ENCODE measurements at places on chromosomes 3 and 15.

GRCh38 chr3:149266736-149267135 is 45.1 kb upstream of the CP start:
- no peak for DNase-seq

DNA sequence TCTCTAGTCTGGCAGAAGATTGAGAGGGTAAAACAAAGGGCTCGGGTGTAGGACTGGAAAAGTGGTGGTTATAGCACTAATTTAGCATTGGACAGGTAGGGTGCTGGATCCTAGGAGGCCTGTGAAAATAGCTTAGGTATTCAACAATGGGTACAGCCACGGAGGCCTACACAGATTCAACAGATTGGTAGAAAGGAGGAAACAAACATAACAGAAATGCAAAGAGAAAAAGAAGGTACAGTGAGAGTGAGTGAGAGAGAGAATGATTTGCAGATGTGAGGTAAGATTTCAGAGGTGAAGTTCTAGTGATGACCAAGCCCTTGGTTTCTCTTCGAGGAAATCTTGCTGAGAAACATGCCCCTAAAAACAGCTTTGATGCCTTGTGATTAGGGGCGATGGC is 37.9 kb downstream of the ADIPOQ start:
- DNase-seq, result no peak

DNA sequence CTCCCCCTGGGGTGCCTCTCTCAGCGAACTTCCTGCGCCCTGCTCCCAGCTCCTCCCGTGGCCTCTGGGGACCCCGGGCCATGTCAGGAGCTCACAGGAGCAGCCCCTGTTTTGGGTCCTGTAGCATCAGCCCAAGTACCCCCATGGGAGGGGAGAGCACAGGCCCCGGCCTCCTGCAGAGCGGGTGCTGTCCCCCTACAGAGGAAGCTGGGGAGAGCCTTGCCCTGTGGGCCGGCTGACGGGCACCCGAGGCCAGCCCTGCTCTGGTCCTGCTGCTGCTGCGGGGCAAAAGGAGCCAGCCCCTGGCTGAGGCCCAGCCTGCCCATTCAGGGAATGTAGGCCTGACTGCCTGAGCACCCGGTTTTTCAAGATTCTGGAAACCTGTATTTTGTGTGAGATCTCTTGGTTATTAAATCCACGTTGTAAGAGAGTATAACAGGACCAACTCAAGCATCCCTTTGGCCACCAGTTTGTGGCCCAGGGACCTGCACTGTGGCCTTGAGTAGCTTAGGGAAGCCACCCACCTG is 12.4 kb downstream of the PLXNA1 start:
- DNase-seq, result no peak

GRCh38 chr3:117282566-117282965 is 573.0 kb downstream of the TUSC7 start:
- no peak for DNase-seq

GRCh38 chr3:82355228-82355627 is 593.8 kb upstream of the GBE1 start:
- no peak for DNase-seq

GRCh38 chr3:13876451-13877100 is 3.3 kb downstream of the WNT7A start:
- DNase-seq, result no peak

- DNase-seq, result no peak
Observed at GRCh38 chr3:185720326-185720725, 104.5 kb downstream of the IGF2BP2 start.

DNA sequence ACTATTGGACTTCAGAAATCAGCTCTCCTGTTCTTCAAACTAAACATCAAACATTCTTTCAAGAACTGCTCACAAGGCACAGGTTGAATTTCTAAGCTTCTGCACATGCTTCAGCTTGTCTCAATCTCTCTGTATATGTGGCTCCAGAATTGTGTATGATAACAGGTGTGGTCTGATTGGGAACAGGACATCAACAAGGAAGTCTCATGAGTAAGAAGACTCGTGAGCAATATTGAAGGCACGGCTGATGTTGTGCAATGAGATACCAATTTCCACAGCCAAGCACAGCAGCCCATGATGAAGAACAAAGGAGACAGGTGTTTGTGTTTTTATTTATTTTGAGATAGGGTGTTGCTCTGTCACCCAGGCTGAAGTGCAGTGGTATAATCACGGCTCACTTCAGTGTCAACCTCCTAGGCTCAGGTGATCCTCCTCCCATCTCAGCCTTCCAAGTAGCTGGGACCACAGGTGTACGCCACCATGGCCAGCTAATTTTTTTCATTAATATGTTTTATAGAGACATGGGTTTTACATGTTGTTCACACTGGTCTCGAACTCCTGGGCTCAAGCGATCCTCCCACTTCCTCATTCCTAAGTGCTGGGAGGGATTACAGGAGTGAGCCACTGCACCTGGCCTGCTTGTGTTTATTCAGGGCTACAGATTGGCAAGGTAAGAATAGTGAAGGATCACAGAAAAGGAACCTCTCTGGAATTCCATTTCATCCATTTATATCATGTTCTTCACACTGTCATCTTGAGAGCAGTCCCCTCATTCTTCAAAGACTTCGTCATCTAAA is 32.2 kb upstream of the ABHD17C start:
- DNase-seq, result no peak

DNA sequence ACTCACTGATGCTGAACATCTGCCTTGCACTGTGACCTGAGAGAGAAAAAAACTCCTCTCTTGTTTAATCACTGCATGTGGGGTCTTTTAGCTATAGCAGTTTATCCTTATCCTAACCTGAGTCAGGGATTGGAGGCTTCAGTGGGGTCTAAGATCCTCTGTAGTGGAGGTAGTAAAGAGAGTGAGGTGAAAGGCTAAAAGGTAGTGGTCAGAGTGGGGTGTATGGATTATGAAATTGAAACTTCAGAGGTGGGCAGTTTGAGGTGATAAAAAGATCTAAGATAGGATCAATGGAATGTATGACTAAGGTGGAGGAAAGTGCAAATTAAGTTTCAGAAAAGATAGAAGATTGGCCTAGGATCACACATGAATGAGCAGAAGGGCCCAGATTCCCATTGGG is 36.5 kb downstream of the DET1 start:
- DNase-seq, result no peak

- peak; percentile 59 for DNase-seq
Observed at GRCh38 chr3:128094295-128095151, 29.1 kb downstream of the RUVBL1 start.

DNA sequence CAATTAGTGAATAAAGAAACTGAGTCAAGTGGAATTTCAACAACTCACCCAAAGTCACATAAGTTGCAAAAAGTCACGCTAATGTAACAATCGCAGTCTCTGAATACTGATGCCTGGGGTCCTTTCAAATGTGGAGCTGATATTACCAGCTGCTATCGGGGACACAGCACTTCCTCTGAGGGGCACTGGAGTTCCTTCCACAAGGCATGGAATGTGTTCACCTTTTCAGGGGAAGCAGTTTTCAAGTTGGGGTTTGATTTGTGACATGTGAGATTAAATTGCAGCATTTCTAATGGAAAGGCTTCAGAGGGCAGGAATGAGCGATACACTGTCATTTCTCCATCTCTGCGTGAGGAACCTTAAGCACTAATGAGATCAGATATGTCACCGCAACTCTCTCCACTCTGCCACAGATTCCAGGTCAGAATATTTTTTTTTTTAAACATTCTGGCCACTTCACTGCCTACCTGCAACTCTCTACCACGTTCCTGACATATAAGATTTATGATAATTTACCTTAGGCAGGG is 807.2 kb upstream of the CFAP20DC start:
- DNase-seq, result no peak

GRCh38 chr3:123067689-123068600 is 1.1 kb downstream of the PDIA5 start:
- DNase-seq, result peak; percentile 15

- no peak for DNase-seq
Observed at GRCh38 chr3:9864200-9864927, 15.7 kb downstream of the CIDEC start.

DNA sequence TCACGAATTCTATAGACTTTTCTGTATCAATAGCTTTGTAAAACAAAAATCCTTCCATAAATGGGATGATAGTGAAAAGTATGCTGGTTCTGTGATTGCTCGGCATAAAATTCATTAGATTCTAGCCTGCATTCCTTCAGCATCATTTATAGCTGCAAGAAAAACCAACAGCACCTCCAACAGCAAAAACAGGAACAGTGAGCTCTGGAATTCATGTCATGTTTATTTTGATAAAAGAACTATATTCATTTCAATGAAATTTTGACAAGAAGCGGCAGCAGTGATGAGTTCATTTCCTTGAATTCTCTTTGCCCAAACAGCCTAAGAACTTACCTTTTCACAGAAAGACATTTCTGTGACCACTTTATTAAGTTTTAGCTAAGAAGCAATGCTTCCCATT is 515.2 kb upstream of the CCDC54 start:
- DNase-seq, result no peak

GRCh38 chr3:188432802-188433520 is 279.0 kb downstream of the LPP start:
- peak; percentile 63 for DNase-seq

DNA sequence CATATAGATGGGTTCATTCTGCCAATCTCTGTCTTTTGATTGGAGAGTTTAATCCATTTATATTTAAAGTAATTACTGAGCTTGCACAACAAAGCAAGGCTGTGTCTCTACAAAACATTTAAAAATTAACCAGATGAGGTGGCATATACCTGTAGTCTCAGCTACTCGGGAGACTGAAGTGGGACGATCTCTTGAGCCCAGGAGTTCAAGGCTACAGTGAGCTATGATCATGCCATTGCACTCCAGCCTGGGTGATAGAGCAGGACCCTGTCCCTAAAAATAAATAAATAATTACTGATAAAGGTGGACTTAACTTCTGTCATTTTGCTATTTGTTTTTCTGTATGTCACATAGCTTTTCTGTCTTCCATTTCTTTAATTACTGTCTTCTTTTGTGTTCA is 78.1 kb downstream of the PDE8A start:
- no peak for DNase-seq

GRCh38 chr3:113232342-113232741 is 21.0 kb downstream of the BOC start:
- DNase-seq, result no peak

- DNase-seq, result no peak
Observed at GRCh38 chr15:96334017-96334704, 3.7 kb downstream of the NR2F2 start.

Data from Kasumi-1 (cell line).